HS-5 (cell line): ENCODE measurements at places on chromosomes 4 and X.

DNA sequence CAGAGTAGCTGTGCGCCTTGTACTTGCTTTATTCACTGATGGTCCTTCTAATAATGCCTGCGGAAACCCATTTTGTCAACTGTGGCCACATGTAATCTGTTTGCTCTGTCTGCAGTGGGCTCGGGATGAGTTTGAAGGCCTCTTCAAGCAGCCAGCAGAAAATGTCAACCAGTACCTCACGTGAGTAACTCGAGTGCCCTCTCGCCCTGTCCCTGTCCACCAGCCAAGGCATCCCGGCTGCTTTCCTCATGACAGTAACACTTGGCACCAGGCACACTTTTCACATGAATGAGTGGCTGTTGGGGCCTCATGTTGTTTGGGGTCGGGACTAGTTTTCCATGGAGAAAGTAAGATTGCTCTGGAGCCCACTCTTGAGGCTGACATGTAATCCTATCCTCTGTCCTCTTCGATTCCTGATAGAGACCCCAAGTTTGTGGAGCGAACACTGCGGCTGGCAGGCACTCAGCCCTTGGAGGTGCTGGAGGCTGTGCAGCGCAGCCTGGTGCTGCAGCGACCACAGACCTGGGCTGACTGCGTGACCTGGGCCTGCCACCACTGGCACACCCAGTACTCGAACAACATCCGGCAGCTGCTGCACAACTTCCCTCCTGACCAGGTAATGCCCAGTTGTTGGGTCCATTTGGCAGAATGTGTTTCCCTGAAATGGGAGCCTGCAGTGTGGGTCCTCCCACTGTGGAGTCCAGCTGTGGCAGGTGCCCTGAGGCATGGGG is 8.8 kb upstream of the CDK16 start:
- no peak for DNase-seq

- no peak for DNase-seq
Measured at GRCh38 chr4:85113706-85114105, 147.2 kb upstream of the WDFY3 start.

DNA sequence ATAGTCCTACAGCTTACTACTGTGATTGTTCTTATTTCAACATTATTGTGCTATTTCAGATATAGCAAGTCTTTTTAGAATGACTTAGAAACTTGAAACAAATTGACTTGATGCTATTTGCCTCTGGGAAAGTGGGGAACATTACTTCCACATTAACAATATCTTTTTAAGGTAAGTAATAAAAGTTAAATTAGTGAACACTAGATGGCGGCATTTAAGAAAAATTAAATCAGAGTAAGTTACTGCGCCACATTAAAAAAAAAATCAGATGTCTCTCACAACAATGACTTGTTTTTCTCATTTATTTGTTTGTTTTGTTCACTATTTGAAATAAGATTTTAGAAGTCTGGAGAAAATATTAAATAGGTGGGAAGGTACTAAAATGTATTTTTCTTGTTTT is 1026.9 kb upstream of the SLIT2 start:
- no peak for DNase-seq

DNA sequence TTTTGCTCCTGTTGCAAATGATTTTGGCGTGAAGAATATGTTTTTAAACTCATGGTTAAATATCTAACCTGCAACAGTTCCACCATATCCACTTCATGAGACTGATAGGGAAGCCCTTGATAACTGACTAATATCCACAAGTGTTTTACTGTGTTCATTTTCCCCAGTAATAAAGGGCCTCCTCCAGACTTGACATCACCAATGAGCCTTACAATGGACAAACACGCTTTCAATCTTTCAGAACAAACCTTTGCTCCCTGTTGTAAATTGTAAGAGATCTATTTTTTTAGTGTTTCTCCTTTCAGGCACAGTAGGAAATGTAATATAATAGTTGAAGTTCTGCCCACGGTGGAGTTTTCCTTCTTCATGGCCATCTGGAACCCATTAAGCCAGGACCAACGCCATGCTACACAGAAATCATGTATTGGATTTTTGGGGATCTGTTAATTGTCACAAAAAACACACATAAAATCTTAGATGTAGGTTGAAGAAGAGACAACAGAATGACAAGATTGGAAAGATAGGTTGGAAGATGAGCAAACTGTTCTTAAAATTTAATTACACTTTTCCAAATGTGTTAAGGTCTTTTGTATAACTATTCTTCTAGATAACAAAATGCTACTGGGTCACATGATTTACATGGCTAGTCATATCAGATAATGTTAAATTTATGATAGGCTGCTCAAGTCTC is 1030.1 kb downstream of the FSTL5 start:
- no peak for DNase-seq

GRCh38 chr4:7581477-7581876 is 146.7 kb upstream of the PSAPL1 start:
- DNase-seq = no peak

DNA sequence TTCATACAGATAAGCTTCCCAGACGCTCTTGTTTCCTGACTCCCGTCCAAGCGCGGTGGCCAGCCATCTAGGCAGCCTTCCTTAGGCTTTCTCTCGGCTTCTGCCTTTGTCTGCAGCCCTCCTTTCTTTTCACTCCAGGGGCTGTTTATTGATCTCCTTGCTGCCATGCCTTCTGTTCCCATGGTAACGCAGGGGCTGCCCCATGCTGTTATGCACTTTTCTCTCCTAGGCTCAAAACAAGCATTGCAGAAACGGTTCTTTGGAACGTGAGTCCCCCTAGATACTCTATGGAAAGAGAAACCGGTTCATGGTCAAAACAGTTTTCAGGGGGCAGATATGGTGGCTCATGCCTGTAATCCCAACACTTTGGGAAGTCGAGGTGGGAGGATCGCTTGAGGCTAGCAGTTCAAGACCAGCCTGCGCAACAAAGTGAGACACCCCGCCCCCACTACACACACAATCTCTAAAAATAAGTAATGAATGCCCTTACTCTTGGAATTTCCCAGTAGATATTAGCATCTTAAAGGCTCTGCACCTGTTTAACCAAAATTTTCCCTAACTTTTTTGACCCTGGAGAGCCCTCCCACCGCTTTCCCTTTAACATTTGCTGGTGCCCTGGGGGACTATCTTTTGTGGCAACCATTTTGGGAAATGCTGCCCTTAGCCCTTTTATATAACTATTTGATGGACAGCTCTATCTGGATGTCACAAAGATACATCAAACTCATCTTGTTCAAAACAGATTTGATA is 53.9 kb upstream of the ZNF157 start:
- DNase-seq = no peak

DNA sequence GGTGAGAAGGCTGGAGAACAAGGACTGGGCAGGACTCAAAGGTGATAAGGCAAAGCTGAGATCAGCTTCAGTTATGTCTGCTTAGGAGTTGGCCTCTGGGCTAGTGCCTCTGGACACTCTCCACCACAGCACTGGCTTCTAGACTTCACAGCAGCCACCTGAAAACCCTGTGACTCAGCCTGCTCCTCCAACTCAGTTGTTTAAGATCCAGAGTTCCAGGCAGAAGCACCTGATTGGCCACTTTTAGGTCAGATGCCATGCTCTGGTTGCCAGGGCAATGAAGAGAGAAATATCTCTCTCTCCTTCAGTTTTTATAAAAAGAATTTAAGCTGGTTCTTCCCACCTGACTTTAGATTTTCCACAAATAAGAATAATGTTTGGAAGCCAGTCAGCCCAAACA is 47.9 kb upstream of the BLTP1 start:
- no peak for DNase-seq

- DNase-seq = no peak
Measured at GRCh38 chr4:100504086-100504874, 13.5 kb downstream of the EMCN start.

DNA sequence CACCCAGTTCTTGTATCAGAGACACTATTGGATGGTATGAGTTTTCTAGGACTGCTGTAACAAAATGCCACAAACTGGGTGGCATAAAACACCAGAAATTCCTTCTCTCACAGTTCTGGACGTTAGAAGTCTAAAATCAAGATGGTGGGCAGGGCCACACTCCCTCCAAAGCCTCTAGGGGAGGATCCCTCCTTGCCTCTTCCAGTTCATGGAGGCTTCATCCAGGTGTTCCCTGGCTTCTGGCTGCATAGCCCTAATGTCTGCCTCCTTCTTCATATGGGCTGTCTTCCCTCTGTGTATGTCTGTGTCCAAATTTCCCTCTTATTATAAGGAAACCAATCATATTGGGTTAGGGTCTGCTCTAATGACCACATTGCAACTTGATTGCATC is 38.4 kb upstream of the RASL11B start:
- no peak for DNase-seq

DNA sequence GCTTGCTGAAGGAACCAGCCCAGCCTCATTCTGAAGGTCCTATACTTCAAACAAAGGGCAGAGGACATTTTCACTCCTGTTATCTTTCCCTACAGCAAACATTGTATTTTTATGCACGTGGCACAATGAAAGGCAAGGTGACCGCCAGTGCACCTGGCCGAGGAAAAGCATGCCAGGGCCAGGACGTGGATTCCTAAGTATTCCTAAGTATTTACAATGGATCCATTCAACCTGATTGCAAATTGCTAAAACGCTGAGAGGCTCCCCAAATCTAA is 127.9 kb upstream of the FTHL17 start:
- no peak for DNase-seq

- no peak for DNase-seq
Measured at GRCh38 chr4:125520258-125520990, 205.7 kb downstream of the FAT4 start.

DNA sequence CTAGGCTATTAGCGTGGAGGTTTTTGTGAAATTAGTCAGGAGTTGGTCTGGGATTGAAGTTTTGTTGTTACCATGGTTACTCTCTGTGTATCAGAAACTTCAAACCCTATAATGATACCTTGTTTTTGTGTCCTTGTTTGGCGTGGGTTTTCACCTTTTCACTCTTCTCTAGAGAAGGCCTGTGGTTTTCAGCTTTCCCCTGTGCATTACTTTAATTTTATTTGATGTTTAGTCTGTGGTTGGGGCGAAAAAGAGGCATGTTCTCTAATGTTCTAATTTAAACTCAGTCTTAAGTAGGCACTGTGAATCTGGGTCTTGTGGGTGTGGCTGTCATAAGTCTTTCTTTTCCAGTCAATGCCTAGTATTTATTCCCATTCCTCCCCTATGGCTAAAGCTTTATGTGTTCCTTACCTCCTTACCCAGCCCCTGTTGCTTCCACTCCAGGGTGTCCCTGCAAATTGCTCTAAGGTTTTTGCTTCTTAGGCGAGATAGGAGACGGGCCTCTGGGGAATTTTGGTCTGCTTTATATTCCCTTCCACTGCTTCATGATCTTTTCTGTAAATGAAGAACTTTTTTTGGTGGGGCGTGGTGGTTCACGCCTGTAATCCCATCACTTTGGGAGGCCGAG is 326.3 kb upstream of the ZCCHC13 start:
- no peak for DNase-seq

DNA sequence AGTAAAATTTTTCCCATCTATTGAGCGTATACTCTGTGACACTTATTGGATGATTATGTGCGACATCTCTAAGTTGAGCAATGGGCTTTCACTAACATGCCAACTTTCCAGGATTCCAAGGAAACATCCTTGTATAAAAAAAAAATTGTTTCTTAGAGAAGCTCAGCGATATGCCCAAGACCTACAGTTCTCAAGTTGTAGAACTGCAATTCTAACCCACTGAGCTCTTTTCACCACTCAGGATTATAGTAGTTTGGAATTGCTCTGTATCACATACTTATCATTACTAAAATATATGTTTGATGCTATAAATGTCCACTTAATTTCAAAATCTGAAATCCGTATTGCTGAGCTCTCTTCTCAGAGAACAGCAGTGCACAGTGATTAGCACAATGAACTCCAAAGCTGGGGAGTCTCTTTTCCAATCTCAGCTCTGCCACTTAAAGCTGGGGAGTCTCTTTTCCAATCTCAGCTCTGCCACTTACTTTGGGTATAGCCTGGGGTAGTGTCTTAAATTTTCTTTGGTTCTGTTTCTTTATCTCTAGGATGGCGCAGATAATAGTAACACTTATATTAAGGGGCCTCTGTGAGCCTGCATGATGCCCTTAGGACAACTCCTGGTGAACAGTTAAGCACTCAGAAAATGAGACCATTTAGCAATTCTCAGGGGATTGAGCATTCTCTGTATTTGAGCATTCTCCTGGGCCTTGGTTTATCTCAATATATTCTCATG is 1722.2 kb upstream of the AGA start:
- DNase-seq = no peak

DNA sequence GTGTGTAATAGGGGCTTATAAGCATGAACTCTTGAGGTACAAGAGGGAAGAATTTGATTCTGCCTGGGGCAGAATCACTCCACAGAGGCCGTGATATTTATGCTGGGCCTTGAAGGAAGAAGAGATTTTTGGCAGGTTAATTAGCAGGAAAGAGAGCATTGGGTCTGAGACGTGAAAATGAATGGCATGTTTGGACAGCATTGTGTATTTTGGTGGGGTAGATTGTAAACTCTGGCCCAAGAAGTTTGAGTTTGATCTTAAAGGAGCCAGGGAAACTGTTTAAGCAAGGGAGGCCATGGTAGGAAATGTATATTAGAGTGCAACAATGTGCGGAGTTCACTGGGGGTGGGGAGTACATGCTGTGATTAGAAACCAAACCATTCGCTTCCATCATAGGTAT is 62.4 kb downstream of the NPNT start:
- no peak for DNase-seq

- DNase-seq = no peak
Measured at GRCh38 chr4:94571298-94571697, 119.6 kb downstream of the PDLIM5 start.

- DNase-seq = no peak
Measured at GRCh38 chrX:122055979-122056715, 1008.7 kb downstream of the GLUD2 start.

DNA sequence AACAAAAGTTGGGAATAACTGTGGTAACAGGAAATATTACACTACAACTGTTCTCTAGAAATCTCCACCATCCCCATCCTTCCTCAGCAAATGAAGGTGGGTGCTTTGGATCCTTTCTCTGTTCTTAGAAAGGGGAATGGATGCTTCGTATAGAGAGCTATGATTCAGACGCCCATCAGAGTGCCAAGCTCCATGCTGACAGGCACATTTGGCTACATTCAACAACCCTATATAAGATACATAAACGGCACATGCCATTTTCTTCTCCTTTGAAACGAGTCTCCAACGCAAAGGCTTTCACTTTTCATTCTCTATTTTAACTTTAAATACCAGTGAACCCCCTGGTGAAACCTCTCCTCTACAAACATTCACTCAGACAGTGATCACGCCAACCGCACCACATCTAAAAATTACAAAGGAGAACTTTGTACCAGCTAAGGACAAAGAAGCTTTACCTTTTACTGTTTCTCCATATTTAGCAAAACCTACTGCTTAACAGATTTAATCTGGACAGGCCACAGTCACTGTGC is 172.5 kb downstream of the TSPAN5 start:
- no peak for DNase-seq

- DNase-seq = no peak
Measured at GRCh38 chr4:146236216-146236615, 21.9 kb downstream of the REELD1 start.
